ENCODE measurements at places on chromosomes 6 and 20.

DNA sequence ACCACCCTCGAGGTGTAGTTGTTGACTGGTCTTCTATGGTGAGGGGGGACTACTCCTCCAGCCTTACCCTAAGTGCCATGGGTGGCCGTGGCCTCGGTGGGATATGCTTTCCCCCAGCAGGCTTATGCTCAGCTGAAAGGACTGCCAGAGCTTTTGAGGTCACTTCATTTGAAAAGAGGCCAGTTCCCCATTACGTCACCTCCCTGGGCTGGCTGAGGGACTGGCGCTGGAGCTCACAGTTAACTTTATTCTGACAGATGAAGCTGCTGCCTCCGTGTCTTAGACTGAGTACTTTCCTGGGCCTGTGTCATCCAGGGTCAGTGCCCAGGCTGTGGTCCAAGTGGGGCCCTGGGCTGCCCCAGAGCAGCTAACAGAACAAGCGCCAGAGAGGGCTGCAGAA lies 42.8 kb upstream of the PCMTD2 start:
- DNase-seq, result no peak

DNA sequence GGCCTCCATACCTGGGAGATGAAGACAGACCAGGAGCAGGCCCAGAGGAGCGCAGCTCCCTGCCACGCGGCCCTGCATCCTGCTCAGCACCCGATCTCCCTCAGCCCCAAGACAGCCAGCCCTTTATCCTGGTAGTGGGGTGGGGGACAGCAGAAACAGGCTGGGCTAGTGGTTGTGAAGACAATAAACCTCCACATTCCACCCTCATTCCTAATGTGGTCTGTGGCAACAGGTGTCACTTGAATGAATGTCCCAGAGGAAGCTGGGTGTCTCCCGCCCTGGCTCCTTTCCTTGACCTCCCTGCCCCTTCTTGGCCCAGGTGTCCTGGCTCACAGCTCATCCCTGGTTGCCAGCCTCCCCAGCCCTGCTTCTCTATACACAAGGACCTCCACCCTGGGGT lies at the start of gene C6orf15:
Gene C6orf15, minus strand, starts transcription at position 98 of the 400 bp plus-strand sequence. Its CDS starts 20 bp downstream, at position 78.
- DNase-seq, result no peak

DNA sequence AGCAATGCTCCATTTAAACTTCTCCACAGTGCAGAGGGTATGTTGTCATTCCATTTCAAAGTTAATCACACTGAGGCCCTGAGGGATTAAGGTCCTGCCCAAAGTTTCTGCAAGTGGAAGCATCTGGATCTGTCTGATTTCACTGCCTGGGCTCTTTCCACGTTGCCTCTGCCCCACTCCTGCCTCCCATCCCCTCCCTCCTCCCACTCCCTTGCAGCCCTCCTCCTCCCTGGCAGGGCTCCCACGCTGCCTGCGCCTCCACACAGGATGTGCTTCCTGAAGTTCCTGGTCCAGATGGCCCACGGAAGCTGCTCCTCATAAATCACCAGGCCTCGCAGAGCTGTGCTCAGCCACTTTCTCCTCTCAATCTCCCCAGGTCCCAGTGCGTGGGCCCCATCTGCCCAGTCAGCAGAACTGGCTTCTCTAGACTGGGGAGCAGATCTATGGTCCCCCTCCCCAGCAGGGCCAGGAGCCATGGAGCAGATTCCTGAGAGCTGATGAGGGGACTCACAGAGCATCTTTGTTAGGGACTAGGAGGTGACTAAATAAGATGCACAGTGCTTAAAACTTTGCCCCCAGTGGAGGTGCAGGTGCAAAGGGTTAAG lies 65.4 kb upstream of the MAFB start:
- DNase-seq, result no peak

DNA sequence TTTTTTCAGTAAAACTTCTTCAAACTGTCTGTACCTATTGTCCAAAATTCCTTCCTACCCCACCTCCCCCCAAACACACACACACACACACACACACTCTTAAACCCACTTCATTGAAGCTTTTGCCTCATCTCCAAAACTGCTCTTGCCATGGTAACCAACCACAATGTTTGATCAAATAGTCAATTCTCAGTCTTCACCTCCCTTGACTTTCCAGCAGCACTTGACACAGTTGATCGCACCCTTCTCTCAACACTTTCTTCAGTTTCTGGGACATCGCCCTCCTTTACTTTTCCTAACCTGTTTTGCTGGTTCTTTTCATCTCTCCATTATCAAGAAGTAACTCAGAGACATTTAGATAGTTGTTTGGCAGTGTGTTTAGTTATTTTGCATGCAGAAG lies 71.5 kb upstream of the COL21A1 start:
- no peak for DNase-seq

- no peak for DNase-seq
Observed at GRCh38 chr6:12467706-12468670, 177.8 kb downstream of the EDN1 start.

- DNase-seq, result no peak
Observed at GRCh38 chr6:158374020-158374419, 61.8 kb downstream of the TULP4 start.

DNA sequence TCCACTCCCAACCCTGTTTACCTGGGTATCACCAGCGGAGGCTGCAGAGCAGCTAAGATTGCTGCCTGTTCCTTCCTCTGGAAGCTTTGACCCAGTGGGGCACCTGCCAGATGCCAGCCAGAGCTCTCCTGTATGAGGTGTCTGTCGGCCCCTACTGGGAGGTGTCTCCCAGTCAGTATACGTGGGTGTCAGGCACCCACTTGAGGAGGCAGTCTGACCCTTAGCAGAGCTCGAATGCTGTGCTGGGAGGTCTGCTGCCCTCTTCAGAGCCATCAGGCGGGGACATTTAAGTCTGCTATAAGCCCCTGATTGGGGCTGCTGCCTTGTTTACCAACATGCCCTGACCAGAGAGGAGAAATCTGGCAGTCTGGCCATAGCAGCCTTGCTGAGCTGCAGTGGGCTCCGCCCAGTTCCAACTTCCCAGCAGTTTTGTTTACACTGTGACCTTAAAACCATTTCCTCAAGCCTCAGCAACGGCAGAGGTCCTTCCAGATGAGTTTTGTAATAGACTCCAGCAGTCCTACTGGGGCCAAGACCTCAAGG lies 2.8 kb downstream of the RAET1E start:
- no peak for DNase-seq

DNA sequence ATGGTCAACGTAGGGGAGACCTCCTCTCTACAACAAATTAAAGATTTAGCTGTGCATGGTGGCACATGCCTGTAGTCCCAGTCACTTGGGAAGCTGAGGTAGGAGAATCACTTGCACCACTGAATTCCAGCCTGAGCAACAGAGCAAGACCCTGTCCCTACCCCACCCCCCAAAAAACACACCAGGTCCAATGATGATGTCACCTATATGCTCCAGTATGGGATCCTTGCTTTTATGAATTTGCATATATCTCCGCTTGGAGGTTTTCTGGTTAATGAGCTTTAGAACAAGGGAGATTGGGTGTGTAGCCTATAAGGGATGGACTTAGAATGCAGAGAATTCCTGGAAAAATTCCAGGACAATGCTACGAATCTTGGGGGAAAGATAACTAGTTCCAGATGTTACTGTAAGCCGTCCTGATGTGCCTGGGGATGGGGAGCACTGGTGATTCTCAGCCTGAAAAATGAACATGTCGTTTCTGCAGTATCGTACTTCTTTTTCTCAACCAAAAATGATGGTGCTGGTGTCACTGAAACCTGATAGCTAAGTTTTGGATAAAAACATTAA lies 61.1 kb downstream of the ZBTB2 start:
- DNase-seq, result no peak

DNA sequence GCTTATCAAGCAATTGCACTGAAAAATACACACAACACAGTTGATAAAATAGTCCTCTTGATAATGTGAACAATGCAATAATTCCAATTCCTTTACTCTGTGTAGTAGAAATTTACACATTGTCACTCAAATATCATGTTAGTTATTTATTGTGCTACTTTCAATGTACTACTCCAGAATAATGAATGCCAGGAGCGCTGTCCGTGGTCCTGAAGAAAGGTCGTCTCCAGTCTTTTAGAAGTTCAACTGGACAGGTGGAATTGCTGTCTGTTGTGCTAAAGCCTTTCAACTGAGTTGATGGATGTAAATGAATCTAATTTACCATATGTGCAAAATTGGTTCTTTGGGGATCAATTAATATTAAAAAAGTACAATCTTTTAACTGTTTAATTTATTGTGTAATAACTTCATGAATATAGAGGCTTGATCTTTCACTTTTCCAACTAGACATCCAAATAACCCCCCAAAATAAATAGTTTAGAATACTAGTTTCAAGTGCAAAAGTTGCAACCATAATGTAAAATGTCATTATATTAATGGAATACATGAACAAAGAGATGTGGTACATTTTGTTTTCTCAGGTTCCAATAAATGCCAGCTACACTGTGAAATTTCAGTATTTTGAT lies 3.2 kb downstream of the GRIK2 start:
- DNase-seq, result peak; percentile 64

DNA sequence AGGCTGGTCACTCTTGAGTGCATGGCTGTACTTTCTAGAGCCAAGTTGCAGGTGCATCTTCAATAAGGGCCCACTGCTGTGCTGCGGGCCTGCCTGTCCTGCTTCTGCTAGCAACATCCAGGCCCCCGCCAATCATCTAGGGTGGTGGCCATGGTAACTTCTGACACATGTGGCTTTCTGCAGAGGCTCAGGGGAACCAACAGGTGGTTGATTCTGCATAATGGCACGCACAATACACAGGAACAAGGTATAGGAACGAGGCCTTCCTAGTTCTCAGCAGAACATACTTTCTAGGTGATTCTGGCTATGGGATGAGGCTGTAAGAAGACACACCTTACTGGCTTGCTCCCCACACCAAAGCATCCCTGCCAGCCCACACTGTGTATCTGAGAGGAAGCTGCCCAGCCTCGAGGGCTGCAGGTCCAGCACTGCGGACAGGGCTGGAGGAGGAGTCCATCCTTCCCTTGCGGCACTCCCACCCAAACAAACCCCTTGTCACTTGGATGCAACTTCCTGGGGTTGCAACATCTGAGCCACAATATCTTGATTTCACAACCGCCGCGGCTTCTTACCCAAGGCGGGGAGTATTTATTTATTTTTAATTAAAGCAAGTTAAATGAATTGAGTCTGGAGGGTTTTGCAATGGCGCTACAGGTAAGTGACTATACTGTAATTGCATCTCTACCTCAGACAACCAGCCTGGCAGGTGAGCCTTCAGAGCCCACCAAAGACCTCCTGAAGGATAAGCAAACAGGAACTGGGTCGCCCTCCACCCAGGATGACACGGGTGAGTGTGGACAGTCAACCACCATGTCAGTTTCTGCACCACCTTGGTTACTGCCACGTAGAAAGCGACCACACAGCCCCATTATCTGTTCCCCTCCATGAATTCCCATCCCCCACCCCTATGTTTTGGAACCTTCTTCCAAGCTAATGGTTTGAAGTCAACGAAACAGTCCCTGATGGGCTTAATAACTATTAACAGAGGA lies 49.6 kb downstream of the SULF2 start:
- peak; percentile 57 for DNase-seq

- DNase-seq, result peak; percentile 66
Observed at GRCh38 chr20:24684421-24684871, 215.0 kb downstream of the SYNDIG1 start.

Measured in Kasumi-1 (cell line).